Aortic smooth muscle cell (primary cell): ENCODE measurements at places on chromosomes 13 and 19. TPM values are rescaled to one million over a fixed set of nuclear protein-coding genes. Genes with fewer than 3 reads are reported as not detected.

The FPR1 gene
- total RNA-seq = not detected in 2 replicates

The TMEM86B gene
- 0.81 and 1.5 TPM in 2 replicates for total RNA-seq

The HOMER3 gene
- total RNA-seq = 105 and 114 TPM in 2 replicates

The TNFSF9 gene
- 0.19 TPM in 1 of 2 replicates, not detected in the other for total RNA-seq

The SOX1 gene
- total RNA-seq = not detected in 2 replicates

The HS6ST3 gene
- total RNA-seq = under 0.01 TPM in 2 replicates

The HNRNPA1L2 gene
- total RNA-seq = 3.8 and 5.1 TPM in 2 replicates

The CYP4F2 gene
- not detected in 2 replicates for total RNA-seq

The ZNF69 gene
- 3.6 and 4.7 TPM in 2 replicates for total RNA-seq

The C13orf42 gene
- not detected in 2 replicates for total RNA-seq

The DPF1 gene
- 1.5 and 1.6 TPM in 2 replicates for total RNA-seq

The CYP4F3 gene
- total RNA-seq = not detected in 2 replicates

The CAPN12 gene
- total RNA-seq = not detected in 2 replicates

The KRI1 gene
- total RNA-seq = 5.5 and 8.5 TPM in 2 replicates

The ZNF844 gene
- 7.5 and 9.8 TPM in 2 replicates for total RNA-seq

The LRRC4B gene
- total RNA-seq = under 0.01 and 0.12 TPM in 2 replicates

The PEAK3 gene
- total RNA-seq = not detected in 2 replicates

The EFNB2 gene
- total RNA-seq = 8.2 and 13.1 TPM in 2 replicates

The FFAR3 gene
- not detected in 2 replicates for total RNA-seq

The PABPC3 gene
- 0.12 and 0.13 TPM in 2 replicates for total RNA-seq

The GPC5 gene
- not detected in 2 replicates for total RNA-seq

The HIPK4 gene
- 0.06 and 0.13 TPM in 2 replicates for total RNA-seq

The ZSWIM9 gene
- 1.4 and 2.1 TPM in 2 replicates for total RNA-seq

The IGFL2 gene
- total RNA-seq = not detected in 2 replicates

The ZNF296 gene
- 0.25 TPM in 1 of 2 replicates, not detected in the other for total RNA-seq

The SPRY2 gene
- total RNA-seq = 71.7 and 75.4 TPM in 2 replicates

The ACP7 gene
- 0.12 TPM in 1 of 2 replicates, not detected in the other for total RNA-seq

The C19orf85 gene
- total RNA-seq = not detected in 2 replicates
